Activated naive CD8-positive, alpha-beta T cell treated with anti-CD3 and anti-CD28 coated beads for 36 hours (primary cell): ENCODE measurements at places on chromosomes 12 and 14.
A peak's percentile ranks its signal among the peaks of the same experiment; 100 is the strongest.

DNA sequence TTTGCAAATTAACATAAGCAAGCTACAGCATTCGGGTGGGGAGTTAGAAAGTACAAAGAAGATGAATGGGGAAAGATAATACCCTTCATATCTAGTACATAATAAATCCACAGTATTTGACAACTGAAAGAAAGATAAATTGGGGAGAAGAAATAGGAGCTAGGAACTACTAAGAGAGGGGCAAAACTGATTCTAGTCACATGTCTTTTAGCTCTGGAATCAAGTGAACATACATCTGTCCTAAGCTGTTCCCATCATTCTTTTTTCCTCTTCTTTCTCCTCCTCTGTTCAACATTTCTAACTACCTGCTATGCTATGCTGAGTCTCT is 15.3 kb upstream of the APOF start:
- no peak for DNase-seq

DNA sequence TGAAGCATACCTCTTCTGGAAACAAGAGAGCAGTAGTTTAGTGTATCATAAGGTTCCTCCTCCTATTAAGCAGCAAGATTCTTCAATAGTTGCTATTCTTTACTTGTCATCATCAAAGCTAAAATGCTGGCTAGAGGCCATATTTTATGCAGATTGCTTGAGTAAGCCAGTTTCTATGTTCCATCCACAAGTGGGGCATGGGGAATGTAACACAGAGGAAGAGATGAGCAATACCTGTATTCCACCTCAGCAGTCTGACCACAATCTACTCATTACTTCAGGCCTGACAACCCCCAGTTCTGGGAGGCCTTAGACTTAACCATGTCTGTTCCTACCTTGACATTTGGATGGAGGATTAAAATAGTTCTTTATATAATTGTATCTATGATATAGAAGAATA is 423.6 kb downstream of the BTG1 start:
- peak; percentile 30 for DNase-seq

GRCh38 chr14:30596935-30597334 is 25.2 kb upstream of the SCFD1 start:
- no peak for DNase-seq

- no peak for DNase-seq
These were observed 188.1 kb downstream of the SLC5A8 start for GRCh38 chr12:101021911-101022388.

DNA sequence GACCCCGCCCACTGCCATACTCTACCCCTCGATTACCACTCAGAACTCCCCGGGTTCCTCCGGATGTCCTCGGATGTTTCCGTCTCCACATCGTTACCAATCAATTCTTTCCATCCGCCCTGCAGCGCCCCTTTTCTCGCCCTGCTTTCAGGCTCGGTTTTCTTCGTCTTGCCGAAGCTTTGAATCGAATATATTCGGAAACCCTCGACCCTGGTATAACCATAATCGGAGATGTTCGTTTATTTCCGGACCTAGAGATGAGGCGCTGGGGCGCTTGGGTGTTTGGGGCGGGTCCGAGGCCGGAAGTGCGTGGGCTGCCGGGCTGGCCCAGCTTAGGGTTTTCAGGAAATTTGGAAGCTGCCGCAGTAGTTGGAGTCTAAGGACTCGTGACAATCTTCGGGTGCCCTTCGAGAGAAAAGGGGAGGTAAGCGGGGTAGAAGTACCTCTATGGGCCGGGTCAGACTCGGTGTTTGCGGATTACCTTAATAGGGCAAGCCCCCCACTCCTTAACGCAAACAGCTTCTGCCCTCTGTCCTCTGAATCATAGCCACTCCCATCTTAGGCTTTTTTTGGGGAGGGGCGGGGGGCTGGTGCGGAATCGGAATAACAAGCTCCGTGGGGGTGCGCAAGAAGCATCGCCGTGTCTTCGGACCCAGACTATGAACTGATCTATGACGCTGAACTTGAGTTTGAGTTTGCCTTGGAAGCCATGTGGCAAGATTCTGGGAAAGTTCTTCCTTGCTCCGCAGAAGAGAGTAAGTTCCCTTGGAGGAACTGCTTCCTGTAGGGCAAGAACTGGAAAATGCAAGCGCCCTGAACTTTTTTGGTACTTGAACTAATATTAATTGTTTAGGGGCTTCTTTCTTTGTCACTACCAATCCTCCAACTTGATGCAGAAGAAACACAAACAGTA is at the start of gene C14orf119:
C14orf119 (plus strand) TSS at position 310 of the 913 bp plus-strand sequence. CDS start 2,154 bp downstream, outside the sequence.
- peak; percentile 98 for DNase-seq

GRCh38 chr12:97680751-97681150 is 218.1 kb downstream of the RMST start:
- no peak for DNase-seq

- no peak for DNase-seq
These were observed 12.7 kb downstream of the ABCD2 start for GRCh38 chr12:39606712-39607423.

- no peak for DNase-seq
These were observed 5.8 kb upstream of the FRS2 start for GRCh38 chr12:69464428-69464827.

GRCh38 chr12:49662998-49663843 is 39.9 kb downstream of the PRPF40B start:
- peak; percentile 72 for DNase-seq

DNA sequence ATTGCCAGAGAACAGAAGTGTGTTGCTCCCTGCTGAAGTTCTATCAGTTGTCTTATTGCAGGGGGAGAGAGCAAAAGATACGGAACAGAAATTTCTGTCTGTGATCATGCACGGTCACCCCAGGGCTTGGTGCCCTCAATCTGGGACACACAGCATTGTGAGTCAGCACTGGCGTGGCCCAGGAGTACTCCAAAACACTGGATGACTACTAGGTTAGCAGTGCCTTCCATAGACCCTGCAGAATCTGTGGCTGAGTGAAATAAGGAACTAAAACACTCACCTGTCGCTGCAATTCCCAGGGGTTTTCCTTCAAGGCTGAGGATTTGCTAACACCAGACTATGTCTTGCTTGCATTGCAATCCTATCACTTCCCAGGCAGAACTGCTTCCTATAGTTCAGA is 165.5 kb downstream of the ANO6 start:
- DNase-seq: no peak

- DNase-seq: no peak
These were observed 14.9 kb downstream of the SCARB1 start for GRCh38 chr12:124848621-124849380.

DNA sequence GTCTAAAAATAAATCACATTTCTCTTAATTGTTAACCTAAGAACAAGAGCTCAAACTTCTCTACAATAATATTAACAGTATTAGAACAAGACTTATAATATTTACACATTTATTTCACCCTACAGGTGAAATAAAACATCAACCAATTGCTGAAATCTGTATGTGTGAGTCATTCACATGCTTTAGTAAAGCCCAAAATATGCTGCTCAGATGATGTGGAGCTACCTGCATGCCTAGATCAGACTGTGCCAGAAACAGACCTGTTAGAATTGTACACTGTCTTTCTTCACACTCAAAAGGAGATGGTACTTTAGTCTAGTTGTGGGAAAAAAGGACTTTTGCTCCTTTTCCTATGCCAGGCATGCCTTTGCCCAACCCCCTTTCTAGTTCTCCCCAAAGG is 54.7 kb downstream of the RPS6KA5 start:
- no peak for DNase-seq
